ENCODE measurements at places on chromosomes 1 and 21. TPM values are rescaled to one million over a fixed set of nuclear protein-coding genes. Genes with fewer than 3 reads are reported as not detected.

GRCh38 chr1:241411056-241411775 is 54.2 kb upstream of the RGS7 start:
- H3K4me1 ChIP-seq: no peaks in the 10 kb centered on the region
- no peaks in the 10 kb centered on the region for H3K27me3 ChIP-seq
- DNase-seq: no peak
- H3K4me3 ChIP-seq: no peak overlapping the region
- no peaks in the 10 kb centered on the region for H3K36me3 ChIP-seq

DNA sequence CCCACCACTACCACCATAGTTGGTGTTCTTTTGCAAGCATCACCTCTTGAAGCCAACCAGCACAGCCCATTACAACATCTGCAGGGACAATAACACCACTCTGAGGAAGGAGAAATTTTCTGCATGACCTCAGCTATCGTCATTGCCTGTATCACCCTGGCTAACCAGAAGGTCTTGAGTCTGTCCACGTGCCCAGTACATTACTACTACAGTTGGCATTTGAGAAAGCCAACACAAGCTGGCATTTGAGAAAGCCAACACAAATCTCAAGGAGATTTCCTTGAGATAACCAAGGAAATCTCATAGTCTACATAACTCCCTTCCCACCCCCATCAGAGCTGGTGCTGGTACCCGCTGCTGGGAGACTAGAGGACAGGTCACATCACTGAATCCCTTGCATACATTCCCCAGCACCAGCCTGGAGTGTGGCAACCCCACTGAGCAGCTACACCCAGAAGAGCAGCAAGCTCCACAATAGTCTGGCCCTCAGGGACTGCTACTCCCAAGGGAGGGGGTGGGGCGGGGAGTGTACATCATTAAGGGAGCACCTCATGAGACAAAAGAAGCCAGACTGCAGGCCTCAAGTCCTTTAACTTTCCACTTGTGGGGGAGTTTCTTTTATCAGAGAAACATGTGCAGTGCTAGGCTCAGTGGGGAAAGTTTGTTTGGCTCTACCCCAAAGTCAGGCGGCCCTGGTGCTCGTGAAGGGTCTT is 46.0 kb upstream of the GUCA2A start:
- H3K27ac ChIP-seq: no peak overlapping the region
- no peaks in the 10 kb centered on the region for H3K27me3 ChIP-seq
- no peak for DNase-seq
- H3K4me3 ChIP-seq: no peak overlapping the region
- peaks cover 6% of the 10 kb centered on the region for H3K36me3 ChIP-seq

GRCh38 chr1:166811691-166812090 is 27.6 kb upstream of the POGK start:
- no peaks in the 10 kb centered on the region for H3K36me3 ChIP-seq
- no peak overlapping the region for H3K4me3 ChIP-seq
- H3K4me1 ChIP-seq: no peaks in the 10 kb centered on the region
- no peak for DNase-seq
- H3K27ac ChIP-seq: no peak overlapping the region
- no peaks in the 10 kb centered on the region for H3K27me3 ChIP-seq

- no peaks in the 10 kb centered on the region for H3K27me3 ChIP-seq
- no peak overlapping the region for H3K4me3 ChIP-seq
- DNase-seq: no peak
- H3K27ac ChIP-seq: no peak overlapping the region
Observed at GRCh38 chr1:73947009-73947408, 251.0 kb downstream of the LRRIQ3 start.

The POTED gene
- not detected for total RNA-seq

All from natural killer cell (primary cell).